ENCODE measurements at places on chromosomes 2 and 18. TPM values are rescaled to one million over a fixed set of nuclear protein-coding genes. Genes with fewer than 3 reads are reported as not detected.

The MYO1B gene
- polyA plus RNA-seq = 14.4 TPM

The PLCD4 gene
- polyA plus RNA-seq = not detected

The GKN2 gene
- polyA plus RNA-seq = not detected

The ALPP gene
- 0.69 TPM for polyA plus RNA-seq

DNA sequence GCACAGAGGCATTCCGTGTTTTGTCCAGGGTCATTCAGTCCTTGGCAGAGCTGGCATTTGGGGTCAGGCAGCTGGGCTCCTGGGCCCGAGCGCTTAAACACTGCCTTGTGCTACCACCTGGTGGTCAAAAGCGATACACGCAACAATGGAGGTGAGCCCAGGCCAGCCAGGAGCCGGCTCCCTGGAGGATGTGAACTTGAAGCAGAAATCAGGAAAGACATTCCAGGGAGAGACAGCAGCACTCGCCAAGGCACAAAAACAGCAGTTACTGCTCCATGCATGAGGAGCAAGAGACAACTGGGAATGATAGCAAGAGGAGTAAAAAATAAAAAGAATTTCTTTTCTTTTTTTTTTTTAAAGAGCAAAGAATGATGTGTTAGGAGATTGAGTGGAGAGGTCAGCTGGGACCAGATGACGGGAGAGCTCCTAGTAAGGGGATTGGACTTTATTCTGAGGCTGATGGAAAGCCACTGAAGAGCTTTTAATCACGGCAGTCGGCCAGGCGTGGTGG, 20.7 kb downstream of the SCYGR8 start:
- DNase-seq = peak; percentile 46

GRCh38 chr2:43169099-43169945, 57.1 kb downstream of the ZFP36L2 start:
- DNase-seq = peak; percentile 93

DNA sequence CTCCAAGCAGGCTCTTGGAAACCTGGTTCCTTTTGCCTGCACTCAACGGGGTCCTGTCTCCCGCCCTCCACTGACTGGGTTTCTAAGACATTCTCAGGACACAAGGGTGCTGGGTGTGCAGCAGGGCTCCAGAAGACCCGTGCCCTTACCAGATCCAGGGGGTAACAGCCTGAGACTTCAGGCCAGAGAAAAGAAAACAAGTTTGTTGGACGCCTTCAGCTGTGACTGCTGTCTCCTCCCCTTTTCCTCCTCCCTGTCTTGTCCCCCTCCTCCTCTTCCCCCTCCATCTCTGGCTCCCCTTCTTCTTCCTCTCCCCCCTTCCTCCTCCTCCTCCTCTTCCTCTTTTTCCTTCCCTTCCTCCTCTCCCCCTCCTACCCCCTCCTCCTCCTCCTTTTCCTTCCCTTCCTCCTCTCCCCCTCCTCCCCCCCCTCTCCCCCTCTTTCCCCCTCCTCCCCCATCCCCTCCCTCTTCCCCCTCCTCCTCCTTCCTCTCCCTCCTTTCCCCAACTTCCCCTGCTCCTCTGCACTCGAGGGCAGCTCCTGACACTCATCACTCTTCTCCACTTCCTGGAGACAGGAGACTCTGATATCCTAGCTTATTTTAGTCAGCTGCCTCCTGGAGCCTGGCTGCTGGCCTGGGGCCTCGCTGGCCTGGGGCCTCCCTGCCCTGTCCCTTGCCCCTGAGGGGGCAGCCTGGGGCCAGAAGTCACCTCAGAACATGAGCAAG, 12.4 kb downstream of the ADRA2B start:
- no peak for DNase-seq

DNA sequence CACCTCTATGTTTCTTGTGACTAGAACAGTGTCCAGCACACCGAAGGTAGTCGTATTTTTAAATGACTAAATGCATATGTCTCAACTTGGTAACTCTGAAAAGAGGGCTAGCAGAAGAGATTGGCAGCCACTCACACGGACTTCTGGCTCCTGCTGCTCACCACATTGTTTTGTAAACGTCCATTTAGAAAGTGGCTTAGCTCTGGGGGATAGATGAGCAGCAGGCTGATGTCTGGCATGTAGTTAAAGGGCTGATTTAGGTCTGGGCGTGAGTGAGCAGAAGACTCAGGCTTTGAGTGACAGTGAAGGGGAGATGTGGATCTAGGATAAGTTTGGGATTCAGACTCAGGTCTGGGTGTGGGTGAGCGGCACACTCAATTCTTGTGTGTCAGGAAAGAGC, 372.9 kb upstream of the HS6ST1 start:
- no peak for DNase-seq

DNA sequence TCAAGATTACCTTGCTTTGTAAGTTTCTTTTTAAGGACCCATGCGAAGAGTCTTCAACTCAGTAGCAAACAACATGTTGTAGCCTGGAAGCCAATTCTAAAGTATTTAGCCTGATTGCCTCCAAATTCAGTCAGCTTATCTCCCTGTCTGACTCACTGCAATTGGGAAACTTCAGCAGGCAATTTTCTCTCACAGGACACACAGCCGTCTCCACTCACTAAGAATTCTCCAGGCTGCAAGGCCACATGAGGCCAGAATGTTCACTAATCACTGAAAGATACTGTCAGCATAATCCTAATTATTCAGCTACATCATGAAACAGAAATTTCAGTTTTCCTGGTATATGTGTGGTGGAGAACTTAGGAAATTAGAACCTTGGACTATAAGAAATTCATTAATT, 78.1 kb upstream of the PDE1A start:
- DNase-seq = no peak

DNA sequence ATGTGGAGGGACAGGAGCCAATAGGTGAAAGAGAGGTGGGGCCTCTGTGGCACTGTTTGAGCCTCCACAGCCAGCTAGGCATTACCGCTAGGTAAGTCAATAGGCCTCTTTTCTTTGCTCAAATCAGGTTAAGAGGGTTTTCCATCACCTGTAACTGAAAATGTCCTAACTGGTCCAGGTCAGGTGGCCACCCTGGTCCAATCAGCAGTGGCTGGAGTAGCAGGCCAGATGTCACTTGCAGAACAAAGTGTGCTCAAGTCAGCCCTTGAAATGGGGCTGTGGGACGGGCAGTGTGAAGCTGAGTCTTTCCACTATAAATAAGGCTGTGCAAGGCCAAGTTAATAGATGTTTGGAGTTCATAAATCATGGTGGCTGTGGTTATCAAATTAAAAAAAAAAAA, 20.9 kb downstream of the FBXO36 start:
- DNase-seq = no peak

GRCh38 chr2:63734510-63734909, 107.2 kb upstream of the UGP2 start:
- DNase-seq = no peak
